Pancreas (tissue), 10 donors: ENCODE measurements at places on chromosomes 16 and 17. TPM values are rescaled to one million over a fixed set of nuclear protein-coding genes. Genes with fewer than 3 reads are reported as not detected.

DNA sequence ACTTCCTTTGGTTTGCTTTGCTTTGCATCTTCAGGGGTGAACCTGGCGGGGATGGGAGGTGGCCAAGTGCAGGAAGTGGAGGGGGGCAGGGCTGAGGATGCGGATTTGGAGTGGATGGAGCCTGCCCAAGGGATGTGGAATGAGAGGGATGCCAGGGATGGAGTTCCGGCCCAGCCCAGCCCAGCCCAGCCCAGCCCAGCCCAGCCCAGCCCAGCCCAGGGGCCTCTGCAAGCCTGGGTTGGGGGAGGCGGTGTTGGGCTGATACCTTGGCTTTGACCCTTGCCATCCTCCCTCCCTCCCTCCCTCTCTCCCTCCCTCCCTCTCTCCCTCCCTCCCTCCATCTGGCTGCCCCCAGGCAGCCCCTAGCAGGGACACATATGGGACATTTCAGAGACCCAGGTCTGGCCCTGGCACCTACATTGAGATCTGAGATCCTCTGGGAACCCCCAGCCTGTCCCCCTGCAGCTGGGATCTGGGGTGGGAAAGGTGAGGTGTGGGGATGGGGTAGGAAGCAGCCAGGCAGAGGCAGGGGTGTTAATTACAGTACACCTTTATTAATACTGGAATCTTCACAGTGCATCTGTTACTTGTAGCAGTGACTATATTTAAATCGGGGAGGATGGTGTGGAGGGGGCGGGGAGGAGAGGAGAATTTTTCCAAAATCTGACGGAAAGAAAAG is 14.5 kb downstream of the IL34 start:
- DNase-seq = no peak
- H3K27ac ChIP-seq = no peak overlapping the region
- no peaks in the 10 kb centered on the region for H3K36me3 ChIP-seq
- H3K4me3 ChIP-seq = no peak overlapping the region
- H3K27me3 ChIP-seq = no peaks in the 10 kb centered on the region

DNA sequence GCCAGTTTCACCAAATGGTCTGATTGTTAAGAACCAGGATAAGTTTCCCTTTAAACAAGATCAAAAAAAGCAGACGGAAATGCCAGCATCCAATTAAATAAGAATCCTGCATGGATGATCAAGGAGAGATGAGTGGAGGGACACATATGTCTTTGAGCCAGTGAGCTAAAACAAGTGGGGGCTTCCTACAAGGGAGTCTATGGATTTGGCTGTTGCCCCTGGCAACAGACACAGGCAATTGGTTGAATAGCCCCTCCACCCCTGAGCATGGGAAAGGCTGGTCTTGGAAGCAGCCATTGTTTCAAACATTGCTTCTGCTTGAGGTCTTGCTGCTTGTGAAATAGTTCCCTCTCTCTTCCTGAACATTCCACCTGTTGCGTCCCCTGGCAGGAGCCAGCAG is 374.7 kb upstream of the ERCC4 start:
- H3K4me1 ChIP-seq = no peaks in the 10 kb centered on the region
- H3K4me3 ChIP-seq = no peak overlapping the region
- DNase-seq = no peak
- H3K27ac ChIP-seq = no peak overlapping the region
- H3K27me3 ChIP-seq = no peaks in the 10 kb centered on the region

DNA sequence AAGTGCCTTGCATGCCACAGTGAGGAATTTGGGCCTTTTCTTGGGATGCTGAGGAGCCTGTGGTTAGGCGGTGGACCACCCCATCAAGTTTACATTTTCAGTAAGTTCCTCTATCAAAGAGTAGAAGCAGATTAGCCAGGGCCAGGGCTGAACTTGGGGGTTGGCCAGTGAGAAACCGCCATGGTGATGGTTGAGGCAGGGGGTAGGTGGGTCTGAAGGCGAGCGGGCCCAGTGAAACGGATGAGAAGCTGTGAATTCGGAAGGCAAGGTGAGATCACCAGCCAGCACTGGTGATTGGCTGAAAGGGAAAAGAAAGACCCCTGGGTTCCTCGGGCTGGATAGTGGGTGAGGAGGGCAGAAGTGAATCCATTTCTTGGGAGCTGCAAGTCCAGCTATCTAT is 311.4 kb downstream of the CBLN1 start:
- H3K36me3 ChIP-seq = no peaks in the 10 kb centered on the region
- no peak overlapping the region for H3K27ac ChIP-seq
- H3K4me3 ChIP-seq = no peak overlapping the region
- DNase-seq = no peak
- no peaks in the 10 kb centered on the region for H3K27me3 ChIP-seq
- H3K4me1 ChIP-seq = no peaks in the 10 kb centered on the region

GRCh38 chr16:77137045-77137444 is 53.9 kb upstream of the MON1B start:
- no peaks in the 10 kb centered on the region for H3K27me3 ChIP-seq
- no peak for DNase-seq
- no peaks in the 10 kb centered on the region for H3K4me1 ChIP-seq
- no peak overlapping the region for H3K4me3 ChIP-seq

- peak overlapping the region; percentile 75 for H3K4me3 ChIP-seq
- no peaks in the 10 kb centered on the region for H3K27me3 ChIP-seq
- peaks cover 14% of the 10 kb centered on the region for H3K4me1 ChIP-seq
- no peak for DNase-seq
Observed at GRCh38 chr17:42997390-42997983, 732 bp upstream of the RPL27 start.

GRCh38 chr17:82910041-82910481 is 70.2 kb upstream of the ZNF750 start:
- H3K4me1 ChIP-seq = no peaks in the 10 kb centered on the region
- no peaks in the 10 kb centered on the region for H3K36me3 ChIP-seq
- no peaks in the 10 kb centered on the region for H3K27me3 ChIP-seq
- peak overlapping the region; percentile 84 for H3K27ac ChIP-seq
- no peak overlapping the region for H3K4me3 ChIP-seq
- DNase-seq = peak; percentile 63

DNA sequence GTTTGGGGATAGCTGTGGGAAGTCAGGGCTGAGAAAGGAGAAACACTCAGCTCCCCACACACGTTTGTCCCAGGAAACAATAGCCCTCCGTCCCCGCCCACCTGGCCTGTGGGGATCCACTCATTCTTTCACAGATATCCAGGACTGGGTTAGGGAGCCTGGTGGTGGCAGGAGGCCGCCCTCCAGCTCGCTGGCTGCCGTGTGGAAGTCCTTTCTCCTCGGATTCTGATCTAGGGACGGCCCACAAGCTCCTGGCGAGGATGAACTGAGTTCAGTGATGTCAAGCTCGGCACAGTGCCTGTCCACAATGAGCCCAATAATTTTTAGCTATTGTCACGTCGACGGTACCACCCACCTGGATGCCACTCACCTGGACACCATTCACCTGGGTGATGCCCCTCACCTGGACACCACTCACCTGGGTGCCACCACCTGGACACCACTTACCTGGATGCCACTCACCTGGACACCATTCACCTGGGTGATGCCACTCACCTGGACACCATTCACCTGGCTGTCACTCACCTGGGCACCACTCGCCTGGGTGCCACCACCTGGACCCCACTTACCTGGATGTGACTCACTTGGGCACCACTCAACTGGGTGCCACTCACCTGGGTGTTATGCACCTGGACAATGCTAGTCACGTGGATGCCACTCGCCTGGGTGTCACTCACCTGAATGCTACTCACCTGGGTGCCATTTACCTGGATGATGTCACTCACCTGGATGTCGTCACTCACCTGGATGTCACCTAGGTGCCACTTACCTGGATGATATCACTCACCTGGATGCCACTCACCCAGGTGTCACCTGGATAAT is 172.5 kb upstream of the FOXF1 start:
- H3K36me3 ChIP-seq = no peaks in the 10 kb centered on the region
- no peak for DNase-seq
- H3K4me3 ChIP-seq = no peak overlapping the region
- no peak overlapping the region for H3K27ac ChIP-seq
- H3K27me3 ChIP-seq = no peaks in the 10 kb centered on the region

Gene EFCAB5
- 0.11 TPM for polyA plus RNA-seq
